ENCODE measurements at places on chromosomes 7 and 10.

GRCh38 chr10:30134171-30134945 is 75.0 kb upstream of the JCAD start:
- no peak for DNase-seq

DNA sequence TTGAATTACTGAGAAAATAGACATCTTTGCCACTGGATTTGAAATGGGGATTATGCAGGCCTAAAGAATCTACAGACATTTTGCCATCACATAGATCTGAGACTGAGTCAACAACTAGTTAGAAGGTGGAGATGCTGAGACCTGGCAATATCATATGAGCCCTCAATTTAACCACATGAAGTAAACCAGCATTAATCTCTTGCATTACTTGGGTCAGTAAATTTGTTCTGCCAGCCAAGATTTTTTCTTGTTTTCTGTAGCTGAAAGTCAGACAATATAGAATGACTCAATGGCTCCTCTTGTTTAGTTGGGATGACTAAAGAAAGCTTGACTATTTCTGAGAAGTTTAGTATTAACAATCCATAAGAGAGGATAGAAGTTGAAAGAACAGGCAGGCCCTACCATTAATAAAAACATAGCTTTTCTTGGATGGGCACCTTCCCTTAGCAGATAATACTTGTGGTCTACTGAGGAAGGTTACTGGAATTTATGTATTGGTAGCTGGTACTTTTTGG is 396.7 kb upstream of the SORCS1 start:
- DNase-seq: no peak

DNA sequence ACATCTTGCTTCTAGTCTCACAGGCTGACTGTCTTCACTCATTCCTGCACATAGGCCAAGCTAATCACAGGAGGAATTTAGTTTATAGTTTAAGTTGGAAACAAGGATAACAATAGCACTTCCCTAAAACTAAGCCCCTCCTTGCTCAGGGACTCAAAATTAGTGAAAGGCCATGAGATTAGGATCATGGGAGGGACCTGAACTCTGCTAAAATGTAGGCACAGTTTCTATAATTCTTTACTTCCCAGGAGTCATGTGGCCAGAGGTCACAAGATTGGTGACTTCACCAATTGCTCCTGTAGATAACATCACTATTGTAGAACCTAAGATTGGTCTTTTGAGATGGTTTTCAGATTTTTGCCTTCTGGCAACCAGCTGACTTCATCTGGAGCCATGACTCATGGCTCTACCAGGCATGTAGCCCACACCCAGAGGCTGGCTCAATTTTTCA is 14.8 kb upstream of the UPP1 start:
- DNase-seq: no peak

DNA sequence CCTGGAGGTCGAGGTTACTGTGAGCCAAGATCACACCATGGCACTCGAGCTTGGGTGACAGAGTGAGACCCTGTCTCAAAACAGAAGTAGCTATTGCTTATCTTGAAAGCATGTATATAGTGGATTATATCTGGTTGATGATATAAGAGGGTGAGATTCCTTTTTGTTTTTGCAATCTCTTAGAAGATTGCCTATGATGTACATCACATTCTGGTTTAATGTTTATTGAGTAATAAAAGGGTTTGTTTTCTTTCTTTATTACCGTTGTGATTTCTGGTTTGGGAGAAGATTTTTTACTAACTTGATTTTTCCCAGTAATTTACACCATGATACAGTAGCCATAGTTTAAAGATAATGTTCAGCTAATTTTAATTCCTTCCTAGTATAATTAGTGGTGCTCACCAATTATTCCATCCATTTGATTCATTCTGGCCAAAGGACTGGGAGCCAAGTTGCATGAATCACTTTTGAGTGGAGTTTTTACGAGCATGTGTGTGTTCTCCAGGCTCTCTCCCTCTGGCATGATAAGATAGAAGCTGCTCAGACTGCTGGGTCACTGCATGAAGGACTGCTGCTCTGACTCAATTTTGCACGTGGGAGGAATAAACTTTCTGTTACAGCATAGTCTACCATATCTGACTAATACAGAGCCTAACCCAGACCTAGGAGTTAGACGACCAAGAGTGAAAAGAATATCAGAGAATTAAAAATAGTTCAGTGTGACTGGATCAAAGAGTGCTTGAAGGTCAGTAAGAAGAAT is 13.5 kb upstream of the TSPAN13 start:
- DNase-seq: no peak

- DNase-seq: no peak
Observed at GRCh38 chr7:121187222-121187621, 141.6 kb upstream of the WNT16 start.

DNA sequence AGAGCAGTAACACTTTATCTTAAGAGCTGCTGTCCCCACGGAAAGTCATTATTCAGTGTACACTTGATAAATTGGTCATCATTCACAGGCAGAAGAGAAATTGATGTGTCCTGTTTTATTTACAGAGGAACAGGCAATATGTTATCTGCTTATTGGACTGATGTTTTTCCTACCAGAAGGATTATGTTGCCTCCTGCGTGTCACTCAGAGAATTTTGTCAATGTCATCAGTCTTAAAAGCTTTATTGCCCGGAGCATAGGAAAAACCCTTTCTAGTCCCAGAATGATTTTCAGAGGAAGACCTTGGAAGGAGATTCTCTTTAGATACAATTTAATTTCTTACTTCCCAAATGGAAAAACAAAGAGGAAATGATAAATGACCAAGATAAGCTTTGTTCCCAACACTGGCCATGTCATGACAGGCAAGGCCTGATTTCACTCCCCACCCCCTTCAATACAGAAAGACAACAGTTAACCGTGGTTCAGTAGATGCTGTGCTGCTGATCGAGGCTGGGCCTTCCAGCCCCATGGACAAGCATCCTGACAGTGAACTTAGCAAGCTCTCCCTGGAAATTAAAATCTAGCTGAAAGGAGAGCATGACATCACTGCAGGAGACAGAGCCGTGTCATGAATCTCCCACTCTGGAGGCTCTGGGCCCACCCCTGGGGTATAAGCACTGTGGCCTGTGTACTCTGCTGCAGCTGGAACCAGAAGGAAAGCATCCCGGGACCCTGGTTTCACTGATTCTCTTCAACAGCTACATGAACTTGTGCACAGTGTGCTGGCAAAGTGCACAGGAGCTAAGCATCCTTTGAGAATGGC is 118.8 kb upstream of the LYZL2 start:
- DNase-seq: no peak

DNA sequence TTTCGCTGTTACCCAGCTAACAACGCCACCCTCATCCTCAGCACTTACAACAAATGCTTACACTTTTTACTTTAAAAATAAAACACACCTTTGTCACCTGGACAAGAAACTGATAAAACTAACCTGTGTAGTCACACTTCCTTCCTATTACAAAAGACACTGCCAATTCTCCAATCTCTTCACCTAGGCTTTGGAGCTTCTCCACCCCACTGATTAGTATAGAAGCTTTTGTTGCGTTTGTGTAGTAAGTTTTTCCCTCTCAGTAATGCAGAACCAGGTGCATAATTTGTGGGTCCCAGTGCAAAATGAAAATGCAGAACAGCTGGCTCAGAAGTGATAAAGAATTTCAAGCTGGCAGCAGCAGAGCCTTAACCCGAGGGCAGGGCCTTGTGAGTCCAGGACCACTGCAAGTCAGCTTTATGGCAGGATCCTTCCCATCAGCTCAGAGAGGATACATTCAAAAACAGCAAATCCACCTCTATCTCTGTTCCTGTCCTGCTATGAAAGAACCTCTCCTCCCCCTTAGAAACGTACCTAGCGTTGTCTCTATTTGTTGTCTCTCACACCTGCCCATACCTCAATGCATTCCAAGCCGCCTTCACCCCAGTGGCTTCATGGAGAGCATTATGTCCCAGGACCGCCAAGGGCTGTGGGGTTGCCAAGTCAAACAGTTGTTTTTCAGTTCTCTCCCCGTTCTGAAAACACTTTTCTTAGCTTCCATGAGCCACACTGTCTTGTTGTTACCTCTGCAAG is 40.3 kb upstream of the EGFR start:
- no peak for DNase-seq

DNA sequence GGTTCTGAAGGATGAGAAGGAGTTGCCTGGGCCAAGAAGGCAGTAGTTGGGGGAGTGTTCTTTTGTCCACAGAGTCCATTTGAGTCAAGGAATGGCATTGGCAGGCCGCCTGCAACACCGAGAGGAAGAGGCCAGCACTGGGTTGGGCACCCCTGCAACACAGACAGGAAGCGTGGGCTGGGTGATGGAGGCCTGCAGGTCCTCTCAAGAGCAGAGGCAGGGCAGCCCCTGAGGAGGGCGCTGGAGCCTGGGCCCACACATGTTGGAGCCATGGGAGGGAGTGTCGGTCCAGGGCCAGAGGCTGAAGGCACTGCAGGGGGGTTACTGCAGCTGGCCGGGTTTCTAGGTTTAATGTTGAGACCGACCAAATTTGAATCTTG is 137.3 kb downstream of the PTPN20 start:
- peak; percentile 64 for DNase-seq

DNA sequence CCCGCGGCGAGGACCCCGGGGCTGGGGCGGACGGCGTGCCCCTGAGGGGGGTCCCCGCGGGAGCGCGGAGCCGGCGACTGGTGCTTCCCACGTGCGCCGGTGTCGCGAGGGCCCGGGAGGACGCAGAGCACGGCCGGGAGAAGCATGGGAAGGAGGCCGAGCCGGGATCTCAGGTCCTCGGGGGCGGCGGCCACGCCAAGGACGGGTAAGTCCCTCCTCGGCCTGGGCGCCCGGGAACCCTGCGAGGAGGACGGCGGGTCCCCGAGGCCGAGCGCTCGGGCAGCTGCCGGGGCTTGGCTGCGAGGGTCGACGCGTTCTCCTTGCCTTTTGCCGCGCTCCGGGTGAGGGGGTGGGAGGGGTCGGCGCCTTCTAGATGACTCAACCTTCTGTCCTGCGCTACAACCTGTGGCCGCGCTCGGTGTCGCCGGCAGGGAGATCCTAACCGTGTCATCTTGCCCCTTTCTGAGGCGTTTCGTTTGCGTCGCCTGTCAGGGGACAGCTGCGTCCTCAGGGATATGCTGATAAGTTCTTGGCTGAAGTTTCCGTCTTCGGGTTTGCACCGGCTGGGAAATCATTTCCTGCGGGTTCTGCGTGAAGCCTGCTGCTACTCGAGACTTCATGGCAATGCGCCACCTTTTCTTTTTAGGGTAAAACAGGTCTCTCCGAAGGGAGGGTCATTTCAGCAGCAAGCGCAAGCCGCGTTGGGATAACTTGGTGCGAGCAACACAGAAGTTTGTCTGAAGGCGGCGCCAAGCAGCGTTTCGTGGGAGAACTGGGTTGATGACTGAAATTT is 529 bp downstream of the TASOR2 start:
- peak; percentile 90 for DNase-seq

- no peak for DNase-seq
Observed at GRCh38 chr10:70671619-70672164, 614 bp upstream of the ADAMTS14 start.

- no peak for DNase-seq
Observed at GRCh38 chr7:105816954-105817615, 59.3 kb downstream of the ATXN7L1 start.

- DNase-seq: peak; percentile 38
Observed at GRCh38 chr7:158945519-158945918, 89.2 kb downstream of the DYNC2I1 start.

GRCh38 chr10:97109547-97109946 is 76.2 kb downstream of the SLIT1 start:
- no peak for DNase-seq

DNA sequence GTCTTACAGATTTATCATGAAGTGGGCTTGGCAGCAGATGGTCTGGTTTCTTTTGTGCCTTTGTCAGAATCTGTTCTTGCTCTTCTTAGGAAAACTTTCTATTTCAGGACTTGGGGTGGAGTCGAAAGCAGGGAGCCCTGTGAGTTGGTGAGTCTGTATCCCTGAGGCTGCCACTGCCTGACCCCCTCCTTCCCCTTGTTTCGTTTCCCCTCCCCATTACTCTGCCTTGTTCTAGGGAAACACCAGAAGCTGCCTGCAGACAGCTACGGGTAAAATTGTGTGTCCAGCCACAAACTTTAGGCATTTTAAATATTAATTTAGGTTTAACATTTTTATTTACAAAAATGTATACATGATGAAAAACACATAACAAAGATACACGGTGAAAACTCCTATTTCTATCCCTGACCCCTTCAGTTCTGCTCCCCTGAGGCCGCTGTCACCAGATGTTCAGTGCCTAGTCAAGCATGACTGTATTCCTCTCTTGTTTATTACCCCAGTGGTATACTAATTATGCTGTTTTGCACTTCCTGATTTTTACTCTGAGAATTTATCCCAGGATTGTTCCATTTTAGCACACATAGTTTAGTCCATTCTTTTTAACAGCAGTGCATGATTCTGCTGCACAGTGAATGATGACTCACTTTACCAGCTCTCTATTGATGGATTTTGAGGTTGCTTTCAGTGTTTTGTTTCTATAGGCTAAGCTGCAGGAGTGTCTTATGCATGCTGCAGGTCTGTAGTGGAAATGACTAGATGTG is 9.1 kb downstream of the TSPAN14 start:
- no peak for DNase-seq

DNA sequence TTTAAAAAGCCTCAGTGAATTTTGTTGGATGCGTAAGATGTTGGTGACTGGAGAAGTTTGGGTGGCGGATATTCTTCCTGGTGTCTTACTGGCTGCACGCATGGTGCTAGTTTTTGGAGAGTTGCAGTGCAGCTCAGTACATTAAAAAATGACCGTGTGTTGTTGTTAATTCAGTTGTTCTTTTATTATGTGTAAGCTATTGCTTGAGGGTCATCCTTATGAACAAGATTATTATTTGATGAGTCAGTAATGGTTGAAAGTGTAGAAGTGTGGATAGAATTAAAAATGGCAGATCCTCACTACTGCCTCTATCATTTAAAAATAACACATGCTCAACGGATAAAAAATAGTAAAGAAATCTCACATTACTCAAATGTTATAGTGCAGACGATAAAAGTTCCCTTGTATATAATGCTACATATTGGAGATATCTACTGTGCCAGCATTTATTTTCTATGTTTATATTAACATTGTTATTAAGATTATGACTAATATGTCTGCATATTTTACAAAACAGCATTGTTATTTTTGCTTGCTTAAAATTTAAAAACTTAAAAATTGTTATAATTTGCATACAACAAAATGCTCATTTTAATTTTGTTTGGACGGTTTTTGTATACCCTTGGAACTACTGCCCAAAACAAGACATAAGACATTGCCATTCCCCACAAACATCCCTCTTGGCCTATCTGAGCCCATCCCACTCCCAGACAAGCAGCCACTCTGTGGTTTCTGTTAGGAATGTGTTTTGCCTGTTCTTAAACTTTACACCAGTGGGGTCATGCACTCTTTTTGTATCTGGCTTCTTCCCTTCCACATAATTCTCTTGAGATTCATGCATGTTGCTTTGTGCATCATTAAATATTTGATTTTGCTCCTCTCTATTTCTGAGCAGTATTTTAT is 142.0 kb downstream of the DOCK1 start:
- no peak for DNase-seq

DNA sequence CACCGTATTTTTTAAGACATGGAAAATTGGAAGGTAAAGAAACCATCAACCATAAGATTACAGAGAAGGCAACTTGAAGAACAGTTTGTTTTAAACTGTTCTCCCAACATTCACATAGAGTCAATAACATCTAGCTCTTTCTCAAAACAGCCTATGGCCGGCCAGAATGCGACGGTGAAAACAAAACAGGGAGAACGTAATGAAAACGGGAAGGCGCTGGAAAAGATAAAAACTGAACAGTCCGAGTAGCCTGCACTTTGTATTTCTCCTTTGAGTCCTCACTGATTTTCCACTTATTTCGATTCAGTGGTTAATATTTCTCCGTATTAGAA is 637 bp downstream of the MICU1 start:
- no peak for DNase-seq
